ENCODE measurements at places on chromosomes 4 and X.

- no peak for DNase-seq
Observed at GRCh38 chr4:2007804-2008670, 737 bp downstream of the NELFA start.

DNA sequence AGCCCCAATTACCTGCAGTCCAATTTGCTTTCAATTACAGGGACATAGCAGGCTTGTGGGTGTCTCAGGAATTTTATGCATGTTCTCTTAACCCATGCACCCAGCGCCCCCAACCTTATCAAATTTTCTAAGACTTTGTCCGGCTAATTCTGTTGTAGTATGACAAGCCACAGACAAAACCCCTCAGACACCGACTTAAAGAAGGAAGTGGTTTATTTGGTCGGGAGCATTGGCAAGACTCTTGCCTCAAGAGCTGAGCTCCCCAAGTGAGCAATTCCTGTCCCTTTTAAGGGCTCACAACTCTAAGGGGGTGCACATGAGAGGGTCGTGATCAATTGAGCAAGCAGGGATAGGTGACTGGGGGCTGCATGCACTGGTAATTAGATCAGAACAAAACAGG lies 28.7 kb upstream of the IL9R start:
- no peak for DNase-seq

DNA sequence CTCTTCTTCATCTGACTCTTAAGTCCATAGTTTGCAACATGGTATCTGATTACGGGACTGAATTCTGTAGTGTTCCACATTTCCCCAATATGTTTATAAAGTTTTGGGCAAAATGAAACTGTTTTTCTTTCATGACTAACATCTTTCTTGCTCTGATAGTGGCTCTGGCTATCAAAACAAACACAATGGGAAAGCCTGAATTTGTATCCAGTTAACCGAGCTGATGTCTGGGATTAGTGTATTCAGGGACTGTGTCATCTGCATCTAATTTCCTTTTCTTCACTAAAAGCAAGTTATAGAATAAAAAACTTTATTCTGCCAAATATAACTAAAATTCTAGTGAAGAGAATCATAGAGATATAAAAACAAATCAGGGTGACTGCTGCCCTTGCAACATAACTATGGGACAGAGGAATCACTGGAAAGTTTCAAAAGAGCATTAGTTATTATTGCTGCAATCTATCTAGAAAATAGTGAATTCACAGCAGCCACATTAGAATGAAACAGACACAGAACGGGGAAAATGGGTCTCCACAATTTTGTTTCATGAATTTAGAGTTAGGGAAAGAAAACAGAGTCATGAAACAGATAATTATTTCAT lies 61.3 kb downstream of the ANTXR2 start:
- DNase-seq: no peak

- DNase-seq: peak; percentile 75
Observed at GRCh38 chr4:153573881-153574802, 108.0 kb downstream of the TMEM131L start.

DNA sequence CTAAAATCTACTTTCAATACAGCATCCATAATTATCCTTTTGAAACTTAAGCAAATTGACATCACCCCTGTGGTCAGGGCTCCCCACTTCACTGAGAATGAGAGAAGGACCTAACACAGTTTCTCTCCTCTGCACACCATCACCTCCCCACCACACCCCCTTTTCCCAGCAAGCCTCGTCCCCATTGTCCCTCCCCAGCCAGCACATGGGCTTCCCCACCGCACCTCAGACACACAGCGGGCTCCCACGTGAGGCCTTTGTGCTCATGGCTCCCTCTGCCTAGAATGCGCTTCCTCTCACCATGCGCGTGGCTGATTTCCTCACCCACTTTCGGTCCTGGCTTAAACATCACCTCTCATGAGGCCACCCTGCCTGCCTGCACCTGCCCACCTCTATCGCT lies 639.0 kb upstream of the FRG1 start:
- no peak for DNase-seq

DNA sequence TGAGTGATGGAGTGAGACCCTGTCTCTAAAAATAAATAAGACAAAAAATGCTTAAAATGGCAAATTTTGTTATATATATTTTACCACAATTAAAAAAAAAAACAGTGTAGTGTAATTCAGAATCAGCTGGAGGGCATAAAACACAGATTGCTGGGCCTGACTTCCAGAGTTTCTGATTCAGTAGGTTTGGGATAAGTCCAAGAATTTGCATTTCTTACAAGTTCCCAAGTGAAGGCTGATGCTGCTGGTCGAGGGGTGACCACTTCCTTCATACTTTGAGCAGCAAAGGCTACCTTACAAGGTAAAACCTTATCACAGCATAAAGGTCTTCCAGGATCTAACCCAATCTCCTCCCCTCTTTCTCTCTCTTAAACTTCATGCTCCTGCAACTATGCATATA lies 40.7 kb downstream of the KLHL8 start:
- no peak for DNase-seq

- DNase-seq: no peak
Observed at GRCh38 chrX:9231491-9231890, 197.6 kb upstream of the FAM9B start.

GRCh38 chr4:185192059-185192458 lies 11.7 kb downstream of the CFAP97 start:
- DNase-seq: no peak

- DNase-seq: no peak
Observed at GRCh38 chr4:107265859-107266258, 229.7 kb upstream of the DKK2 start.

DNA sequence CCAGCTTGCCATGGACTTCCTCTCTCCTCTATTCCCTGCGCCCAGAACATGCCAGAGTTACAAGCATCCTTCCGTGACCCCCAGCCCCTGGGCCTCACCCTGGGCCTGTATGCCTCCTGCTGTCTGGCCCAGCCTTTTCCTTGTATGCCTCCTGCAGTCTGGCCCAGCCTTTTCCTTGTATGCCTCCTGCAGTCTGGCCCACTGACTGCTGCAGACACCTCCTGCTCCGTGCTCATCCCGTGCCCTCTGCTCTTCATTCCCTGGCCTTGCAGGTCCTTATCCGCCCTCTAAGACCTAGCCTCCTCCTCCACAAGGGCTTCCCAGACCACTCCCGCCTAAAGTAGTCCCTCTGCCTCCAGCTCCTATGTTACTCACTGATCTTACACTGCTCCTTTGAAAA lies 44.2 kb downstream of the IRF2 start:
- no peak for DNase-seq

DNA sequence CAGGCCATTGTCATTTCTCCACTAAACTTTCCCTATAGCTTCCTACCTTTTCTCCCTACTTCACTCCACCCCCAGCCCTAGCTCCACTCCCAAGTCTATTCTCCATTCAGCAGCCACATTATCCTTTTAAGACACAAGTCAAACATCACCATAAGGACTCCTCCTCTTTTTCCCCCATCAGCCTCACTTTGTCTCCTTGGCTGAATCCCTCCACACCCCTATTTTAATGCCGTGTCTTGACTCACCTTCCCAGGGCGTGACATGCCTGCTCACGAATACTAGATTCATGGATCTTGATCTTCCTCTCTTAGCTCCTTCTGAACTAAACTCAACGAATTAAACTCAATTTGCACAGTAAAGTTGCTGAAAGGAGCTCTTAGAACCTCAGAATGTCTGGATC lies 281.9 kb downstream of the PTTG2 start:
- no peak for DNase-seq

GRCh38 chr4:173272996-173273395 lies 61.2 kb downstream of the HMGB2 start:
- no peak for DNase-seq

- no peak for DNase-seq
Observed at GRCh38 chr4:174757736-174758135, 71.3 kb downstream of the GLRA3 start.

GRCh38 chr4:38368613-38369012 lies 295.4 kb upstream of the KLF3 start:
- DNase-seq: no peak

GRCh38 chr4:111693758-111694157 lies 451.5 kb upstream of the FAM241A start:
- no peak for DNase-seq

DNA sequence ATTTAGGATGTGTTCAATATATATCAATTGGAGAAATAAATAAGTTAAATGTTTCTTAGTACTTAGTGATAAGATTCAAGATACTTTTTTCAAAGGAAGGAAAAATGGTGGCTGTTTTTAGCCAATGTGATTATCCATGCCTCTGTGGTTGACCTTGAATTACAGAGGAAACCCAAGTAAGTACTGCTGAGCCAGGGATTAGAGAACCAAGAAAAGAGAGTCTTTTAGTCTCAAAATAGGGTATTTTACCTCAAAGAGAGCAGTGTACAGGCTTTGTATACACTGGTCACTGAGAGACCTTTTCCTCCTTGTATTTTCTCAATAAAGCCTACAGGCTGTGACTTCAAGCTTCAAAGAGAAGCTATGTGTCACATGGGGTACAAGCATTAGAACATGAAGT lies 1075.3 kb downstream of the ADGRL3 start:
- no peak for DNase-seq

DNA sequence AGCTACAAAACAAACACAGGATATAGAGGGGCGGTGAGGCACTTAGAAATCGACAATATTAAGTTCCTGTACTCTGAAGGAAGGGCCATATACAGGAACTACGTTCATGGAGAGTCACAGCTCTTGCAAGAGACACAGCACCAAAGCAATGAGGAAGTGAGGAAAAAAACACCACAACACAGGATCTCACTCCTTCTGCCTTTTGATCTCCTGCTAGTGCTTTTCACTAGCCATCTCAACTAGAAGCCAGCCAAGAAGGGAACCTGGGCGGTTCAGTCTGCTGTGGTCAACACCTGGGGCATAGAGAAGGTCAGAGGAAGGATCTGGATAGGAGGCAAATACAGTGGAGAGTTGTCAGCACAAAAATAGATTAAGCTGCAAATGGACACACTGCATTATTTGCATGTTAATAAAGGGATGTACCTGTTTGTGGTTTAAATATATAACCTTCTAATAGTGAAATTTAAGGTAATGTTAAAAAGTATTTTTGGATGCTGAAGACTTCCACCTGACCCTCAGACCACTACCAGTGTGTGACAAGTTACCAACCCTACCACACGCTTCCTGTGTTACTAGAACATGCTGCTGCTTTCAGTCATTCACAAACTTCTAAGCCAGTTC lies 104.6 kb downstream of the DTHD1 start:
- no peak for DNase-seq

DNA sequence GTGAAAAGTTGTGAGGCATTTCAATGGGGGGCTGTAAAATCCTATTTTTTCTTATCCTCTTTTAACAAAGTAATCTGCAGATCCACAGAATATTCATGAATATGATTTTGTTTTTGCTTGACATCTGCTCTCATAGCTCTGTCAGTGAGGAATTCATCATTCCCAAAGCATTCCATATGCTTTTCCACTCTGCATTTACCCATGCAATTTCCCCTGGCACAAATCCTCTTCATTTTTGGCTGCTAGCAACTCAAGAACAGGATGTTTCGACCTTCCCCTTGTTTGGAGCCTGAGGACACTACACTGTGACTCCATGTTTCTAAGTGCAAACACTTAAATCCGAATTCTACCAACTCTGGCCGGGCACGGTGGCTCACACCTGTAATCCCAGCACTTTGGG lies 48.5 kb downstream of the KLHL15 start:
- no peak for DNase-seq

DNA sequence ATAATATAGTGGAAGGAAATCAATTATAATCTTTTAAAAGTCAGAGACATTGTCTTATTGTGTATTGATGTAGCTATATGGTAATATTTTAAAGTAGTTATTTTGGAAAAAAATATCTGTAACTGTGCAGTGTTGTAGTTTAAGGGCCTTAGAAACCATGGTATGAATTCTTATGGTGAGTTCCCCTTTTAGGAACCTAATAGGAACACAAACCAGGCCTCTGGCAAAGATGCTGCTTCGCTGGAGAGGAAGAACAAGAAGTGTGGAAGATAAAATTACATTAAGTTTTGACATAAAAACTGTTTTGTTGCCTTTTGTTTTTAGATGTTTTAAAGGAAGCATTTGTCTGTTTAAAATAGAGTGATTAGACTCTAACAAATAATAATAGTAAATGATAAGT lies 10.9 kb upstream of the TMPRSS11D start:
- DNase-seq: no peak

DNA sequence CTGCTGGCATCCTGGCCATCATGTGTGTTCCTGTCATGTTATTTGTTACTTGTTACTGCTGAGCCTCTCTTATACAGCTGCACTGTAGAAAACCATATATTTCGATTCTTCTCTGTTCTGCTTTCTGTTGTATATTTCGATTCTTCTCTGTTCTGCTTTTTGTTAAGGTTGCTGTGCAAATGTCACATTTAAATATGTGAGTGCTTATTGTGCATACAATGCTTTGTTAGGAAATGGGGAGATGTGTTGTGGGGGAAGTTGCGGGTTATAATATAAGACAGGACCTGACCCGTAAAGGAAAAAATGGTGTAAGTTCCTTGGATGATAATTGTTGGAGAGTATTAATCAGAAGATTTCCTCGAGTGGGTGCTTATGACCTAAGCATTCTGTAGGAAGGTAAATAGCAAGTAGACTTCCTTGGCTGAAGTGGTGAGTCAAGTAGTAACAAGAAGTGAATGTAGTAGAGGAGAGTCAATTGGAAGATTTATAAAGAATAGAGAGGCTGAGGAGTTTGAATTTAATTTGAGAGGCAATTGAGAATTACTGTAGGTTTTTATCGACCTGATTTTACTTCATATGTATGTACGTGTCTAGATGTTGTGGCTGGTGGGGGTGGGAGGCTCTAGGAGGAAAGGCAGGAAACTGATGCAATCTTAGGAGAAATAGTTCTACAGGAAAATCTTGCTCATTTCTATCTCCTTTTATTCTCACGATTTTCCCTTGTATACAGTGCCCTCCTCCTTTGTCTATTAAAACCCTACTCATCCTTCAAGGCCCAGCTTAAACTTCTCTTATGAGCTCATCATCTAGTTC lies 8.5 kb downstream of the OGT start:
- no peak for DNase-seq

Data from midbrain (tissue), 1 donor.